ENCODE measurements at places on chromosomes 3 and 15.

DNA sequence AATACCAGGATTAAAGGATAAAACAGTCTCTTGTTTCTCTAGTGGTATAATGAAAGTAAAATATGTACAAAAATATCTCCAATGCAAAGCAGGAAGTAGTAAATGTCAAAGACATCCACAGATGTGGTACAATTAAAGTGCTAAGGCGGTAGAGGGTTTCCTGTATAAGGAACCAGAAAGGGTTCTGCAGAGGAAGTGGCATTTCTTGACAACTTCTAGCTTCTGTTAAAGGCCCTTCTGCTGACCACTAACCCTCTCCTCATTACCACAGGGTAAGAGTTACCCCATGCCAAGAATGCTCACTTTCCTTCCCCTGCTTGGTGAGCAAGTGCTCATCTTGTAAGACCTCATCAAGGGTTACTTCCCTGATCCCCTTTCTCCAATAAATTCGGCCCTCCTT is 883.6 kb upstream of the NR2F2 start:
- DNase-seq: peak; percentile 92

DNA sequence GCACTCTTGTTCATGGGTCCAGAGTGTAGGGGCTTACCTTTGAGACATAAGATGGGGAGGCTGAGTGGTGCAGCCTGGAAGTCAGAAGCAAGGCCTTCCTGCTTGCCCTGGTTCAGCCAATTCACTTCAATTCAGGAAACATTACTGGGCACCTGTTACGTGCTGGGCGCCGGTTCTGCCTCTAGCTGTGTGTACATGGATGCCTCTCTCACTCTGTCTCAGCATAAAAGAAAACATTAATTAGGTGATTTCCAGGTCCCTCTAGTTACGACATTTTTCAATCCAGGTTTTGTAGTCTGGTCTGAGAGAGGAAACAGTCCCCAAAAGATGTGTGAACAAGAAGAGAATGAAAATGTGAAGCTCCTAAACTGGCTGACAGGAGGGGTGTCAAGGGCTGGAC is 1.2 kb downstream of the RTP1 start:
- DNase-seq: no peak

DNA sequence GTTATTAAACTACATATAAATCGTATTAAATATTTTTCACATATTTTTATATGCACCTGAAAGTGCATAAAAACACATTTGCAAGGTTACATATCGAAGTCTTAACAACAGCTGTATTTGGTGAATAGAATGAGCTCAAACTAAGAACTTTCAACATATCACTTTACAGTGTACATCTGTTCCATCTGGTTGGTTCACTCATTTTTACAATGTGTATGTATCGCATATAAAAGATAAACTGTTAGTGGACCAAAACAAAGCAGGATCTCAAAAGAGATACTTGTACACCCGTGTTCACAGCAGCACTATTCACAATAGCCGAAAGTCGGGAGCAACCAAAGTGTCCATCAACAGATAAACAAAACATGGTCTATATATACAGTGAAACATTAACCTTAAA is 55.8 kb downstream of the TBL1XR1 start:
- no peak for DNase-seq

DNA sequence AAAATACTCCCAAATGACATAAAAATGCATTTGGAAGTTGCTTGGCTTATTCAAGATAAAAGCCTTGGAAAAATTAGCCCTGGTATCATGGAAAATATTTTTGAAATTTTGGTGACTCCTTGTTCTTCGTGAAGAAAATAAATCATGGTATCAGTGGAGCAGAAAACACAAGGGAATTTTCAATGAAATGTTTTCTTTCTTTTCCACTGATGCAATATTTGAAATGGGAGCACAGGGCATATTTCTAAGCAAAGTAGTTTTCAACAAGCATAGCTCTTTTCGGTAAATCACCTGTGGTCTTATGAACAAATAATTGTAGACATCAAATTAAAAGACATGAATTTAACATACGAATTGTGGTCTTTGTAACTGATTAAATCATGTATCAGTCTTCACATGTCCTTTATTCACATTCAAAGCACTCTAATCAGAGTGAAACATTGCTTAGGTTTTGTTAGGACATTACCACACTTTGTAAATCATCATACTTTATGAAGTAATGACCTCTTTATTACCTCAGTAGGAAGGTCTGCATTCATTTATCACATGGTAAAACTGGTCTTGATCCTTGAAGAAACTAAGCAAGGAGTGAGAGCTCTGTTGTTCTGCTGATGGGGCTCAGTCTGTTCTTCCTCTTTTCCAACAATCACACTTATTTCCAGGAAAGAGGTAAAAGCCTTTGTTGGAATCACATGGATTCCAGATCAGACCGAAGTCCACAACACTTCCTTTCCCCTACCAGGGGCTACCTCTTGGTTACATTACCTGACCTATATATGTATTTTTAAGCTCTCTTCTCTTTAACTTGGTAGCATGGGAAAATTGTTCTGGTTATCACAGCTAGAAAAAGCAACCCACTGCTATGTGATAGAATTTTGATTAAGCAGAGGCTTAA is 413.5 kb upstream of the THBS1 start:
- DNase-seq: no peak

DNA sequence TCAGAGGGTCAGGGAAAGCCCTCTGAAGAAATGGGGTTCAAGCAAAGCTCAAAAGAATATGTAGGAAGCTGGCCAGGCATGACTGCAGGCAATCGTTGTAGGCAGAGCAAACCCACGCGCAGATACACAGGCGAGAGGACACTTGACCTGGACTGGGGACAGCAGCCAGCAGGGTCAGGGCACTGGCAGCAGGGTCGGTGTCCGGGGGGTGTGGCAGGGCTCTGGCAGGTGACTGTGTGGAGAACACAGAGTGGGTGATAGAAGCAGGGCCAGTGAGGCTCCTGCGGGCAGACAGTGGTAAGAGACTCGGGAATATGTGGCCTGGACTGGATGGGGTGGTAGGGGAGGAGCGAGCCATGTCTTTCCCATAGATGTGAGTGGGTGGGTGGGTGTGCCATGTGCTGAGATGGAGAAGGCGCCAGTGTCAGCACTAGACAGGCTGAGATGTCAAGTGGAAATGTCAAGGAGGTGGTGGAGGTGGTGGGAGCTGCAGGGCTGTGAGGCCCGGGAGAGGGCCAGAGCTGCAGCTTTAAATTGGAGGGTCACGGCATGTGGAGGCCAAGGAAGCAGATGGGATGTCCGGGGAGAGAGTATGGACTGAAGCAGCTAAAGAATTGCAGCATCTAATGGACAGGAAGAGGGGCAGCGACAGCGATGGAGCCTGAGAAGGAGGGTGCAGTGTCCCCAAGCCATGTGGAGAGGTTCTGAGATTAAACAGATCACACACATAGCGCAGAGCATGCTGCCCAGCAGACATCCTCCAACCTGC is 13.4 kb downstream of the TMEM43 start:
- no peak for DNase-seq

GRCh38 chr3:33433843-33434242 is 6.4 kb downstream of the UBP1 start:
- DNase-seq: no peak

GRCh38 chr3:193827871-193828270 is 234.9 kb downstream of the OPA1 start:
- no peak for DNase-seq

DNA sequence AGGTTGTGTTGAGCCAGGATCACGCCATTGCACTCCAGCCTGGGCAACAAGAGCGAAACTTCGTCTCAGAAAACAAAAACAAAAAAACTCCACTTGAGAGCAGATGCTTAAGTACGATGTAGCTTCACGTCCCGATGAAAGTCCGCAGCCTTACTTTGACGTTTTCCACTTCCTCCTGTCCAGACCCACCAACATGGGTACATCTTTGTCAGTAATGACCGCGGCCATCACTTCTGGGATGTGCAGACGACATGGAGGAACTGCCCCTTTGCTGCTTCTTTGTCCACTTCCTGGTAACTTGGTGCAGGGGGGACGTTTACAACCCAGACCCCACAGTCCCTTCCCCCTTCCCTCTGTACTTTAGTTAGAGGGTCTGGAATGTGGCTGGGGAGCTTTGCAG is 48.7 kb downstream of the CRABP1 start:
- no peak for DNase-seq

GRCh38 chr3:133384331-133385027 is 15.4 kb upstream of the BFSP2 start:
- no peak for DNase-seq

DNA sequence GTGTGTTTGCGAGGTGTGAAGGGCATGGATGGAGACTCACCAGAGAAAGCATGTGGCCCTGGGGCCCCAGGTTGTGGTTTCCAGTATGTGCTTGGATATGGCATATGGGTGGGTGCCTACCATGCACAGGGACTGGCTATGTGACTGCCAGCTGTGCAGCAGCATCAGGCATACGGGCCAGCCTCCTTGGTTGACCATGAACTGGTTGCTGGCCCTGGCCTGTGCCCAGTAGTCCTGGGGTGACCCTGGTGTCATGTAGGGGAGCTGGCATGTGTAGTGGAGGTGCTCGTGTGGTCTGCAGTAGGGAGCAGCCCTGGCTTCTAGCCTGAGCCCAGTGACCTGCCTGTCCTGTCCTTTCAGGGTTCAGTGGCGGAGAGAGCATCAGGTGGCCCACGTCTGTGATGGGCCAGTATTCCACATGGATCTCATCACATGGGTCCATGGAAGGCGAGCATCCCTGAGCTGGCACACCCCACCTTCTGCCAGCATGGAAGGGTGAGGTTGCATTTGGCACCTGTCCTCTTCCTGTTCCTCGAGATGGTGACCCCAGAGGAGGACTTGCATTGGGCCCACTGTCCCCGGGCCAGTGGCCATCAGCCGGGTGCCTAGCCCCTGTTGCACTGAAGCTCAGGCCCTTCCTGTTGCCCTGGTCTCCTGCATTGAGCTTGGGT is 228.9 kb downstream of the SNRPN start:
- DNase-seq: no peak

GRCh38 chr3:8416965-8417364 is 84.7 kb upstream of the LMCD1 start:
- DNase-seq: no peak

GRCh38 chr3:3240986-3241385 is 61.5 kb upstream of the CRBN start:
- DNase-seq: no peak

DNA sequence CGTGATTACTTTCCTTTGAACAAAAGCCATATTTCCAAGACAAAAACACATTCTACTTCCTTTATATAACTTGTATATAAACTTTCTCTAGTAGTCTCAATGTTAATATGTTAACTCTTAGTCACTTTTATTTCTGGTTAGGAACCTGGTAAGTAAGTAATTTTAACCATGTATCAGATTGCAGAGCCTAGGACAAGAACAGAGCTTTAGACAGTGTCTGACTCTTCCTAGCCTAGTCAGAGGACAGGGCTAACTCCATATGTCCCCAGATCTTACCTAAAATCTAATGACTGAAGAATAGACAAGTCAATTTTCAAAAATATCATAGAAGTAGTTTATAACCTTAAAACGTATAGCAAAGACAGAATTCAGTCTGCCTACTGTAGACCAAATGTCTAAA is 8.3 kb downstream of the LEKR1 start:
- no peak for DNase-seq

DNA sequence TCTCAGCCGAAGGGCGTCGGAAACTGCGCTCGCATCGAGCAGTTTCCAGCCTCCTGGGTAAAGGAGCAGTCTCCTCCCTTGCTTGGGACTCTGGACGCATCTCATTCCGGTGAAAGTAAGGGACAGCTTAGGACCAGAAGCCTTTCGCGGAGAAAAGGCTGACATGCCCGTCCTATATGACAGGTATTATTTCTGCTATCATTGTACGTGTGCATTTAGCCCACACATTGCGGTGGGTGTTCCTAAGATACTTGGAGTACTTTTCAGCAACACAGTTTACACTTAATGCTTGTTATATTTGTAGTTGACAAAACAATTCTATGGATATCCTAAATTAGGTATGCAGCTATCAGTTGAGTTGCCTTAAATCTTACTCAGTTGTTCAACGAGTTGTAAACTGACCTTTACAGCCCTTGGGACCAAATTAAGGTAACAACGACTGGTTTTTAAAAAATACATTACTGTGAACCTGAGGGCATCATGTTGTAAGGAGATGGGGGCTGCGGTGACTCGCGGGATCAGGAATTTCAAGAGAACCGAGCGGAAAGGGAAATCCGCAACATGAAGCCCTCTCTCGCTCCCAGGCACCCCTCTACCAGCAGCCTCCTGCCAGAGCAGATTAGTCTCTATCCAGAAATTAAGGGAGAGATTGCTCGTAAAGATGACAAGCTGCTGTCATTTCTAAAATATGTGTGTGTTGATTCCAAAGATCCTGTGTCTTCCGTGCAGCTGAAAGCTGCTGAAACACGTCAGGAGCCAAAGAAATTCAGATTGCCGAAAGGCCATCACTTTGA is 632 bp upstream of the COPS2 start:
- no peak for DNase-seq

DNA sequence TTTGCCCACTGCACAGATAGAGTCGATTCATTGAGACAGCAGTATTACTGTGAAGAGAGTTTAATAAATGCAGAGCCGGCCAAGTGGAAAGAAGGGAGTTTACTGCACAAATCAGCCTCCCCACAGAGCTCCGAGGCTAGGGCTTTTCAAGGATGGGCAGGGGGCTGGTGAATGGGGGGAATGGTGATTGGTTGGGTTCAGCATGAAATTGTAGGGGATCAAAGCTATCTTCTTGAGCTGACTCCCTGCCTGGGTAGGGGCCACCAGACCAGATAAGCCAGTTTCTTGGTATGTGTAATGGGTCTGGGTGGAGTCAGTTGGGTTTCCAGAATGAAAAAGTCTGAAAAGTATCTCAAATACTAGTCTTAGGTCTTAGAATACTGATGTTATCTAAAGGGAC is 66.6 kb downstream of the SYNPR start:
- DNase-seq: no peak

- DNase-seq: peak; percentile 90
These were observed 30.2 kb upstream of the ZNF609 start for GRCh38 chr15:64430000-64430735.

- no peak for DNase-seq
These were observed 27.9 kb downstream of the RFX7 start for GRCh38 chr15:56215769-56216168.

- DNase-seq: no peak
These were observed 36.2 kb upstream of the MGLL start for GRCh38 chr3:127858521-127858920.

DNA sequence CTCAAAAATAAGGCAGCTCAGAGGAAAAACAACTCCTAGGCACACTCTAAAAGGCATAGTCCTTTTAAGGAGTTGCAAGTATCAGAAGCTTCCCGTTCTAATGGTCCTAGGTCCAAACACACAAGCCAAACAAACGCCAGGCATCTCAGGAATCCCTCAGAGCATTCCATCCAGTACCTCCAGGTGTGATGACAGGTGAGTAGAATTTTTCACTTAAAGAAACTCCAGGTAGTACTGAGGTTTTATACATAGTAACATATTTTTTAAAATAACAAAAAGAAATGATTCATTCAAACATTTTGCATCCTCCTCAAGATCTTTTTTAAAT is 1092.3 kb downstream of the TUSC7 start:
- DNase-seq: no peak

GRCh38 chr3:174192471-174192870 is 666.7 kb upstream of the NAALADL2 start:
- no peak for DNase-seq

- DNase-seq: no peak
These were observed 361.6 kb downstream of the RBMS3 start for GRCh38 chr3:29642393-29643033.
